Type B pancreatic cell (in vitro differentiated cells): ENCODE measurements at places on chromosomes 12 and 14. TPM values are rescaled to one million over a fixed set of nuclear protein-coding genes. Genes with fewer than 3 reads are reported as not detected.

The SUOX gene
- total RNA-seq = 28.4 and 34.6 TPM in 2 replicates

The CD4 gene
- 0.64 and 0.65 TPM in 2 replicates for total RNA-seq

DNA sequence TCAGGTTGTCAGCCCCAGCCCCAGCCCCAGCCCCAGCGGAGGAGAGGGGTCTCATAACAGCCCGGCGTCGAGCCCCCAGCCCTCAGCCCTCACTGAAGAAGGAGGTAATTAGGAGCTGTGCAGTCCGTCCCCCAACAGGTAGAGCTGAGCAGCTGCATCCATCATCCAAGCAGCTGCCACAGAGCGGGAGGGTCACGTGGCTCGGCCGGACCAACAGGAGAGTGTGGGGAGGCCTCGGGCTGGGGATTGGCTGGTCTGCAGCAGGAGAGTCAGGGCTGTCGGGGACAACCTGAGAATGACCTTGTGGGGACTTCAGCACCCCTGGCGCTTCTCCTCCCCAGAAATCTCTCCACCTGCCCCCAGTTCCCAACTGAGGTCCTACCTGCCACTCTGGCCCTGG is 29.6 kb downstream of the SMUG1 start:
- no peak for DNase-seq

DNA sequence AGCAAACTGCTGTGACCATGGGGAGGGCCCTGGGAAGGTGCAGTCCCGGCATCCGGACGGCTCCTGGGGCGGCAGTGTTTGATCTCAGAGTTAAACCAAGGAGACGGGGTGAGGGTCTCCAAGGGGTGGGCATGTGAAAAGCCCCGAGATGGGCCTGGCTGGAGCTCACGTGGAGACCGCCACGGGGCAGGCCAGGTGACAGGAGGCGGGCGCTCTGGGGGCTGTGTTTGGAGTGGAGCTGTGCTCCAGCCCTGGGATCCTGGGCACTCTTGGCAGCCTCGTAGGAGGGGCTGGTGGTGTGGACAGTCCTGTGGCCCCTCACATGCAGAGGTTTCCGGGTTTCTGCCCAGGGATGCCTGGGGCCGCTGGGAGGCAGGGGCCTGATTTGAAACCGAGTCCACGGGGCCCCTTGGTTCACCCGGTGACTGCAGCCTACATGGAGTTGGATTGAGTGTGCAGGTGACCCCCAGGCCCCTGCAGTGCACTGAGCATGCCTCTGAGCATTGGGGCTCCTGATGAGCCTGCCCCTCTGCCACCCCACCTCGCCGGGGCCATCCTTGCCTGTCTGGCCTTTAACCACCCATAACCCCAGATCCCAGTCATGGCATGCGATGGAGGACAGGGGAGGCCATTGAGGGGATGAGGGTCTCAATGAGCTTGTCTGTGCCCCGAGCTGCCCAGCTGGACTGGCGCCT is 8.4 kb downstream of the KIF26A start:
- no peak for DNase-seq

The POC1B gene
- 15.3 and 15.8 TPM in 2 replicates for total RNA-seq

- no peak for DNase-seq
Observed at GRCh38 chr14:77092676-77093075, 5.4 kb upstream of the CIPC start.

The LMNTD1 gene
- total RNA-seq = 1.5 TPM in 1 of 2 replicates, not detected in the other

DNA sequence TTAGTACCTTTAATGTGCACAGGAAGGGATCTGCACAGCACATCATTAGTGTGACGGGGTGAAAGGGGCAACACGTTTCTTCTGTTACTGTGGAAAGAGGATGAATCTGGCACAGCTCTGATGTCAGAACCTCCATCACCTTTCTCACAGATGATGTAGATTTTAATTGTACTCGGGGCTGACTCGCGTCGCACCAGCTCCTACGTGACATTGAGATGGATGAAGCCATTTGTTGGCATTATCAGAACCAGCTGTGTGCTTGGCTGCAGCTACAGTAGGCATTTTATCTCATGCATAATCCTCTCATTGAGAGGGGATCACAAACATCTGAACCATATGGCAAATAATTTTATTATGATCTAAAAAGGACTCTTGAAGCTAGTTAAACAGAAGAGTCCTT is 173.6 kb downstream of the PDZRN4 start:
- no peak for DNase-seq

- no peak for DNase-seq
Observed at GRCh38 chr12:12088761-12089160, 18.0 kb downstream of the BCL2L14 start.

The CSRP2 gene
- total RNA-seq = 43.2 and 88.9 TPM in 2 replicates

The HHIPL1 gene
- 0.19 and 1.4 TPM in 2 replicates for total RNA-seq

The ANKRD33 gene
- 0.51 and 0.62 TPM in 2 replicates for total RNA-seq
